ENCODE measurements at places on chromosomes 12 and 14.

DNA sequence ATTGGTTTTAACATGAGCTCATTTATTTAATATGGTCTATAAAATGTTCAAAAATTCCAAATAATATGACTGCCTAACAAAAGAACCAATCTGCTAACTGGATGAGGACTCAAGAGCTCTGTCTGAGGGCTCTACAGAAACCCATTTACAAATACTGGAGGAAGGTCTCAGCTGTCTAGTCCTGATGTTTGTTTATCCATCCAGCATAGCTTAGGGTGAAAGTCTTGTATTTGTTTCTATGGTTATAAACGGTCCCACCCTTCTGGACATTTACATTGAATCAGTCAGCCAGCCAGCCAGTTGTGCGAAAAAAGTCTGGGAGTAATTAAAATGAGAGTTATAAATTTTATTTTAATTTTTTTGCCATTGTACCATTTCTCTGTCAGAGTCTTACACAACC, 220.7 kb downstream of the BMP4 start:
- DNase-seq: no peak

- DNase-seq: no peak
These were observed 124.7 kb downstream of the DAAM1 start for GRCh38 chr14:59313144-59313651.

- no peak for DNase-seq
These were observed 181.1 kb downstream of the PTPN11 start for GRCh38 chr12:112599871-112600270.

DNA sequence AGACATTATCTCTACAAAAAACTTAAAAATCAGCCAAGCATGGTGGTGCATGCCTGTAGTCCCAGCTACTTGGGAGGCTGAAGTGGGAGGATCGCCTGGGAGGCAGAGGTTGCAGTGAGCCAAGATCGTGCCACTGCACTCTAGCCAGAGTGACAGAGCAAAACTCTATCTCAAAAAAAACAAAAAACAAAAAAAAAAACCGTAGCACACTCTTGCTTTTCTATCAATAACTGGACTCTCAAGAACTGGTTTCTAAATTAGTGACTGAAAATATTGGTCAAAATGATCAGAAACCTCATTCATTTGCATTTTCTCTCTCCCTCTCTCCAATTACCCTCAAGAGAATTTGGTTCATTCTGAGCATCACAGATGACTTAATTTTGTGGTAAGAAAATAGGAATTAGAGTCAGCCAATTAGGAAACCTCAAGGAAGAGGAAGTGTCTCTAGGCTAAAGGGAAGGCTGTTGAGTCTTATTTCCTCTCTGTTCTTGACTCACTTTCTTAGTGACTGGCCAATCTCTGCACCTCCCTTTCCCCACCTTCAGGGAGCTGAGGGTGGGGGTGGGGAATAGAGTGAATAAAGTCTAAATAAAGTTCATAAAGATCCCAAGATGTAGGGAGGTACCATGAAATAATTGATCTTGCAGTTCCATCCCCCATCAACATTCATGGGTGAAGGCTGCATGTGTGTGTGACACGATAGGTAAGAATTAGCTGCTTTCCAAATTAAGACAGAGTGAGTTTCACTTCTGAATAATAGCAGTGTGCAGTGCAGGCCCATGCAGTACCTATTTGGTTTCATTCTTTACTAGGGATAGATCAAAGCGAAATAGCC, 6.8 kb upstream of the PSMA6 start:
- peak; percentile 82 for DNase-seq

- no peak for DNase-seq
These were observed 104.5 kb upstream of the FRMD6 start for GRCh38 chr14:51547260-51547659.

- DNase-seq: no peak
These were observed 93.1 kb upstream of the HIF1A start for GRCh38 chr14:61602003-61602732.

- no peak for DNase-seq
These were observed 201.1 kb downstream of the ITPR2 start for GRCh38 chr12:26631846-26632245.

GRCh38 chr12:72974954-72975555, 702.9 kb downstream of the TRHDE start:
- no peak for DNase-seq

- DNase-seq: no peak
These were observed 7.6 kb downstream of the ITPK1 start for GRCh38 chr14:93108105-93108504.

GRCh38 chr12:175250-175649, 38.7 kb downstream of the SLC6A12 start:
- no peak for DNase-seq

- DNase-seq: no peak
These were observed 17.3 kb downstream of the IRF2BPL start for GRCh38 chr14:77011245-77011644.

DNA sequence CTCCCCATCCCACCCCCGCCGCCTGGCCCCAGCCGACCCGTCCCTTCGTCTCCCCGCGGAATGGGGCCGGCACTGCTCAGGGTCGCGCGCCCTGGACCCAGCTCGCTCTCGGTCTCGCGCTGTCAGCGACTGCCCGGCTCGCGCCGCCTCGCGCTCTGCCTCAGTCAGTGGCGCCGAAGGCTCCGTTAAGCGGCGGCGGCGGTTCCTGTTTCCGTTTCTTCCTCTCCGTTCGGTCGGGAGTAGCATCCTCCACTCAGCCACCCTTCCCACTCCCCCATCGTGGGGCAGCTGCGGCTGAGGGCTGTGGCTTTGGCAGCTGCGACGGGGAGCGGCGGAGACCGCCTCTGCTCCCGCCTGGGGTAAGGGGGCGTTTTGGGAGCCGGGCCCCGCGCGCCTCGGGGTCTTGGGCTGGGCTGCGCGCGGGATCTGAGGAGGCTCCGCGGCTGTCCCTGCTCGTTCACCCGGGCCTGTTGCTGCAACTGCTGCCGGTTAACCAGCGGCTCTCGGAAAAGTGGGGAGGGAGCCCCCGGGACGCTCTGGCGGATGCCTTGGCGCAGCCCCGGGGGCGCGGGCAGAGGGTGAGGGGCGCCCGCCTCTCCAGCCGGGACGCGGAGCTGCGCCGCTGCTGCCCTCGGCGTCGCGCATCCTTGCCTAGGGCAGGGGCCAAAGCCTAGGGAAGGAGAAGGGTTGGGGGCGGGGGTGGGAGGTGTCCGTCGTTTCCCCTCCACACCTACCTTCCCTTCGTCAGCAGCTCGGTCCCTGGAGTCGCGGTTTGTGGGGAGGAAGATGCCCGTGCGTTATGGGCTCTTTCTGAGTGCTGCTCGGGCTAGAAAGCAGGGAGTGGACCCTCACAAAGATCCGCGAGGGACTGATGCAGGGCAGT, 567 bp downstream of the FUT8 start:
- DNase-seq: peak; percentile 66

DNA sequence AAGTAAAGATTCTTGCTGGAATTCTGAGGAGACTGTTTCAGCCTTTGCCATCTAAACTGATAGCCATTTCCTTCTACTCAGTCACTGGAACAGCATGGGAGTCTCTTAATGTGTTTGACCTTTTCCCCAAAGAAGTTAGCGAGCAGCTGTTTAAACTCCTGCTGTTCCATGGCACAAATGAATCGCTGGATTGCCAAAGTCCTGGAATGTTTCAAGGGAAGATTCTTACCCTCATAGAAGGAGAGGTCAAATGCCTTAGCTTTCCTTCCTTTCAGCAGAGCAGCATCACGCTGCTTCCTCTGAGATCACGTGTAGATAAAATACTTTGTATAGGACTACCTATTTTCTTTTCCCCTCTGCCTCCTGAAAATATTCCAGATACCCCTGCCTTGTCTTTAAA, 10.5 kb upstream of the NR2C1 start:
- DNase-seq: no peak

DNA sequence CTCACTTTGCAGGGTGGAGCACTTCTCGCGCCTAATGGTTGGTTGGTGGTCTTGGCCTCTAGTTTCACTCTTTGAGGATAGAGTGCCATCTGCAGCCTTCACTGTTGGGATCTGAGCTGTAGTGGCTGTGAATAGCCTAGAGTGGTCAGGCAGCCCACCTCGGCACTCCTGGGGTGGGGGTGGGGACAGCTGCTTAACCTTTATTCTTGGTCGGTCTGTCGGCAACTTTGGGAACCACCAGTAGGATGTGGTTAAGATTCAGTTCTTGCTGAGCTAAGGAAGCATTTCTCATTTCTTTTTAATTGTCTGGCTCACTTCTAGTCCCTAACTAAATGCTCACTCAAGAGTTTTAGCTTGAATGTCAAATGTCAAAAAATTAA, 21.1 kb downstream of the TMBIM6 start:
- DNase-seq: peak; percentile 37

DNA sequence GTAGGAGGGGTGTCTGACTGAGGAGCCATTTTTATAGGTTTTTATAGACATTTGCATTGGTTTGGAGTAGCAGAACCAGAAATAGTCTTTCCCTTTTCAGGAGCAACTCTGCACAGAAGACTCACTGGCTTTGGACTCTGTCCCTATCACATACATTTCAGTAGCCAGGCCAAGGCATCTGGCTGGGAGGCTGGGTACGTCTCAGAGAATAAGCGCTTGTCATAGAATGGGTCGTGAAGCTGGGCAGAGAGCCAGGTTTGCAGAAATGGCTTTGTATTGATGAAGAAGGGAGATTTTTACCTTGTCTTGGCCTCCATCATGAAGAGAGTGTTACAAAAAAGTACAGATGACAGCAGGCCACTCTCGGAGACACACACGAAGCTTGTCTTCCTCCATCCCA, 98.6 kb downstream of the CACNA1C start:
- DNase-seq: no peak

GRCh38 chr14:64918216-64918615, 4.0 kb downstream of the CHURC1 start:
- no peak for DNase-seq

- no peak for DNase-seq
These were observed 41.0 kb downstream of the DMAC2L start for GRCh38 chr14:50353126-50353525.

GRCh38 chr14:104378698-104379113, 200.9 kb upstream of the C14orf180 start:
- DNase-seq: no peak

DNA sequence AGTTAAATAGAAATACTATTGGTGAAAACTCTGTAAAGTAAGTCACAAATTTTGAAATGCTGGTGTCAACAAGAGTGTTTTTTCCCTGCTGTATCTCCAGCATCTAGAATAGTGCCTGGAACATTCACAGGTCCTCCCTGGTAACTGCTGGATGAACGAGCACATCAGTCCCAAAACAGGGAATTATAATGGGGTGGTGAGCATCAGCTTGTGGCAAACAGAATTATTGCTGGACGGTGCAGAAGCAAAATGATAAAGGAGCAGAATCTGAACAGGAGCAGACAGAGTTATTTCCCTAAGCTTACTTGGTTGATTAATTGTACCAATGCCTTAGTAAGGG, 129.9 kb downstream of the GRIP1 start:
- DNase-seq: no peak

DNA sequence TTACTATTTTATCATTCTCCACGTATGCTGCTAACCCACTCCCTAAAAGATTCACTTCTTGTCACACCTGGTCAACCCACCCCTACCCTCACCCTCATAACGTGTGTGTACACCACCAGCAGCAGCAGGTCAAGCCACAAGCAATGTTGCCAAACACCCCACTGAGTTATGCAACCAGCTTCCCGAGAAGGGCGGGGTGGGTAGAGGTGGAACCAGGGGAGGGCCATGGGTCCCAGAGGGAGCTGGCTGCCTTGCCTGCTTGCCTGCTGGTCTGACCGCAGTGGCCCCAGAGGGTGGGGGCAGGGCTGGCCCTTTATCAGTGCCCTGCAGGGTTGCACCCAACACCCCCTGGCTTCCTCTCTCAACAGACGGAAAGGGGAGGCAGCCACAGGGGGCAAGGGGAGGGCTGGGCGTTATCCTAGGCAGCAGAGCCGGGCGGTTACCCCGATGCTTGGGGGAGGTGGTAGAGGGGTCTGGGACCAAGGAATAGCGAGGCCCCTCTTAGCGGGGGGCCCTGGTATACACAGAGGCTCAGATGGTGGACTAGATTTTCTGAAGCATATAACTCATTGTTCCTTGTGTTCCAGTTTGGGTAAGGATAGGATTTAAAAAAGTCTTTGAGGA, 3.5 kb upstream of the NFE2 start:
- DNase-seq: no peak

All from activated CD4-positive, alpha-beta T cell treated with anti-CD3 and anti-CD28 coated beads, Interleukin-2, amount 50 U/mL, for 16 hours (primary cell).